ENCODE measurements at places on chromosomes 1 and 21.

GRCh38 chr21:36966821-36967768 lies 626 bp upstream of the HLCS start:
- no peak for DNase-seq

GRCh38 chr1:237124856-237125462 lies 83.0 kb downstream of the RYR2 start:
- no peak for DNase-seq

- DNase-seq, result no peak
Measured at GRCh38 chr1:212689196-212689725, 10.4 kb downstream of the BATF3 start.

DNA sequence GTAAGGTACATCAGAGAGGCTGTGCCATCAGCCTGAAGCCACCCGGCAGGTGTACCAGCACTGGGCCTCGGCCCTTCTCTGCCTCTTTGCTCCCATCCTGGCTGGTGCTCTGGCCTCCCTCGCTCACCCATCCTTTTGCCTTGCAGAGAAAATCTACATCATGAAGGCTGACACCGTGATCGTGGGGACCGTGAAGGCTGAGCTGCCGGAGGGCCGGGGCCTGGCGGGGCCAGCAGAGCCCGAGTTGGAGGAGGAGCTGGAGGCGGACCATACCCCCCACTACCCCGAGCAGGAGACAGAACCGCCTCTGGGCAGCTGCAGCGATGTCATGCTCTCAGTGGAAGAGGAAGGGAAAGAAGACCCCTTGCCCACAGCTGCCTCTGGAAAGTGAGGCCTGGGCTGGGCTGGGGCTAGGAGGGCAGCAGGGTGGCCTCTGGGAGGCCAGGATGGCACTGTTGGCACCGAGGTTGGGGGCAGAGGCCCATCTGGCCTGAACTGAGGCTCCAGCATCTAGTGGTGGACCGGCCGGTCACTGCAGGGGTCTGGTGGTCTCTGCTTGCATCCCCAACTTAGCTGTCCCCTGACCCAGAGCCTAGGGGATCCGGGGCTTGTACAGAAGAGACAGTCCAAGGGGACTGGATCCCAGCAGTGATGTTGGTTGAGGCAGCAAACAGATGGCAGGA lies 24.5 kb upstream of the TNFRSF1B start:
- DNase-seq, result no peak

DNA sequence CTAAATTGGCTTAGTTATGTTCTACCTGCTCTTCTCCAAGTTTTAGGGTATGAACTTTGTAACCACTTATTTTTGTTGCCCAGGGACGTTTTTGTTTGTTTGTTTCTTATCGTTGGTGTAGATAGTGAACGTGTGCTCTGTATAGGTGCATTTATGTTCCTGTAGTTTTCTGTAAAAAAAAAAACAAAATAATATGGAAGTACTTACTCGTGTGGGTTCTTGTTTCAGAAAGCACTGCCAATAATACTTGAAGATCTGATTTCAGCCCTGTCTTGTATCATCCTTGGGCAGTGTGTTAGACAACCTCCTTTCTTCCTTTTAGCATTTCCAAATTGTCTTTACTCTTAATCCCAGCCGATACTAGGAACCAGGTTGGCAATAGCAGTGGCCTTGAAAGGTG lies 4.4 kb downstream of the FAM20B start:
- DNase-seq, result no peak
